NCI-H69 (cell line): ENCODE measurements at places on chromosomes 4 and X.

DNA sequence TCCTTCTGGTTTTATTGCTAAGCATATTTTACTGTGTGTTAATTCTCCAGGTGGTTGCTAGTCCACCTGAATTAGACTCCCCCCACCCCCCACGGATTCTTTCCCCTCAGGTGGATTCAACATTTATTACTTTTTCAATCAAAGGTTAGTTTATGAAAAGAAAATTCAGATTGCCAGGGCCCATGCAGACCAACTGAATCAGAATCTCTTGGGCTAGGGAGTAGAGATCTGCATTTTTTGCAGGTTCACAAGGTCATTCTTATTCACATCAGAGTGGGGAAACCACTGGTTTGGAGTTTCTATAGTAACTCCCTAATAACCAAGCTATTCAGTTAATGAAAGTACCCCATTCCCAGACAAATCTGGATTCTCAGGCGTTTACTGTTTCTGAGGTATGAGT, 9.8 kb downstream of the TMEM255A start:
- DNase-seq, result no peak

GRCh38 chr4:81919223-81919622, 447.5 kb upstream of the RASGEF1B start:
- peak; percentile 71 for DNase-seq

DNA sequence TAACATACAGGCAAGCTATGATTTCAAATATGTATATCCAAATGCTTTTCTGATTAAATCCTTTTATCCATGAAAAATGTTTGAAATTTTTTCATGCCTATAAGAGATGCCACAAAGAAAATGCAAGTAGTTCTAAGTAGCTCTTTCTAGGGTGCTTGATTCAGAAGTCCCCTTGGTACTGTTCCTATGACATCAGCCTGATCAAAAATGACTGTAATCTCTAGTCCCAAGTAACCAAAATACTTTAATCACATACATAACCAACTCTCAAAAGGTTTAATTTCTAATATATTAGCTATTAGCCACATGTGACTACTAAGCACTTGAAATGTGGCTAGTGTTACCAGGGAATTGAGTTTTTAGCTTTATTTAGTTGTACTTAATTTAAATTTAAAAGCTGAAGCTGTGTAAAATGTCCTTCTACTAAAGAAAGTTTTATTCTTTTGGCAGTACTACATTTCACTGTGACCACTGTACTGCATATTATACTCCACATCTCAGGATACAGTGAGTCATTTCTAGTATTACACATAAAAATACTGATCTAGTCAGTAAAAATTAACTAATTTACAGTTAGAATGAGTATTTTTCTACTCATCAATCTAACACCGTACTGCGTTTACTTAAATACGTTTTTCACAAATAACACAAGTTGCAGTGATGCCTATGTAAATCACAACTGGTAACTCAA, 33.9 kb downstream of the FBXW7 start:
- DNase-seq, result no peak

DNA sequence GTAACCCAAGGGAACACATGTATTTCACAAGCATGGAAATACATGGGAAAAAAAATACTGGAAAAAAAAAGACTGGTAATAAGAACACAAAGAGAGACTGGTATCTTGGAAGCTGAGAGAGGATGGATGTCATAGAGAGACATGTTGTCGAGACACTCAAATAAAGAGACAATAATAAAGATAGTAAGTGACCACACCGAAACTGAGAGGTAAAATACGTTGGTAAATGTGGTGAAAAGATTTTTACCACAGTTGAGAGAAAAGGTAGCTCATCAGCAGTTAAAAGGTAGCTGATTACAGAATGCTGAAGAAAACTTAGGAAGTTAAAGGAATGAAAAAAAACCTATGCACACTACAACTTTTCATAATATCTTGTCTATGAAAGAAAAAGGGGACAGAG, 81.1 kb downstream of the ARAP2 start:
- DNase-seq, result no peak

GRCh38 chr4:53924333-53925049, 139.9 kb downstream of the CHIC2 start:
- DNase-seq, result no peak

DNA sequence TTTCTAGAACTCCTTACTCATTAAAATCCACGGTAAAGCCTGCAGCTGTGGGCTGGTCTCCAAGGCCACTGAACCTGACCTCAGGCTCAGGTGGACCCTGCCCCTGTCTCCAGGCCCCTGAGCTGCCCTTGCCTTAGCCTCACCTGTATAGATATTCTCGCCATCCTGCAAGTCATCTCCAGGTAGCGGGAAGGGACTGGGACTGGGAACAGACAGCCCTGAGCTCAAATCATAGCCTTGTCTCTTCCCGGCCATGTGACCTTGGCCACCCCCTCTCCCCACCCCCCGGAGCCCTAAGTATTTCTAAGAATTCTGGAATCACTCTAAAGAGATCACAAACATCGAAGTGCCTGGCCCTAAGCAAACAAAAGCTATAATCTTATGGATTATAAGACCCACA, 17.7 kb downstream of the ABLIM2 start:
- no peak for DNase-seq

- peak; percentile 94 for DNase-seq
Measured at GRCh38 chr4:86432559-86433134, 72.8 kb upstream of the MAPK10 start.

DNA sequence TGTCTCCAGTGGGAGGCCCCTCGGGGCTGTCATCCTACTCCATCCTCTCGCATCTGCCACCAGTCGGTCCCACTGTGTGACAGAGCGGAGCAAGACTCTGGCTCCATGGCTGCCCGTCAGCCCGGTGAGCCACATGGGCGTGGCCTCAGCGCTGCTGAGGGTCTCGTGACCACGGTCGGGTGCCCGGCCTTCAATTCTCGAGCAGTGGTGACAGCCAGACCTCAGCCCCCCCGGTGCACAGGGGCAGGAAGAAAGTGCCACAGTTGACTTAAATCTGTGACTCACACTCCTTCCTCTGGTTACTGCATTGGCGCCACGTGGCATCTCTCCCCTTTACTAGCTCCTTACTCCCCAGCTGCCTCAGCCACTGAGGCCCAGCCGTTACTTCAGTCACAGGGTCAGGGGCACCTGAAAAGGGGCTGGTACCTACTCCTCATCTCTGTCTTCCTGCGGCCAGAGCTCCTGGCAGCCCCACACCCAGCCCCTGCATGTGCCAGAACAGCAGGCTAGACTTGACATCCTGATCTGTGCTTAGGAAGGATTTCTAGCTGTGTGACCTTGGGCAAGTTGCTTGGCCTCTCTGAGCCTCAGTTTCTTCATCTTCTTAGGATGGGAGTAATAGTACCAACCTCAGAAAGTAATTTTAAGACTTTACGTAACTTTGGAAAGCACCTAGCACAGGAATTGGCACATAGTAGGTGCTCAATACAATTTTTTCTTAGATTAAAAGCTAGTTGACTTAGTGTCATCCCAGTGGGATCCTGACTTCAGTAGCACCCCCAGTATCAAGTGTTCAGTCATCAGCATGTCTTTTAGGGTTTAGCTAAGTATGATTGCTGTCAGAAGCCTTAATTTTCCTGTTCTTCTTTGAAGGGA, 66.1 kb downstream of the TNIP2 start:
- DNase-seq, result no peak

DNA sequence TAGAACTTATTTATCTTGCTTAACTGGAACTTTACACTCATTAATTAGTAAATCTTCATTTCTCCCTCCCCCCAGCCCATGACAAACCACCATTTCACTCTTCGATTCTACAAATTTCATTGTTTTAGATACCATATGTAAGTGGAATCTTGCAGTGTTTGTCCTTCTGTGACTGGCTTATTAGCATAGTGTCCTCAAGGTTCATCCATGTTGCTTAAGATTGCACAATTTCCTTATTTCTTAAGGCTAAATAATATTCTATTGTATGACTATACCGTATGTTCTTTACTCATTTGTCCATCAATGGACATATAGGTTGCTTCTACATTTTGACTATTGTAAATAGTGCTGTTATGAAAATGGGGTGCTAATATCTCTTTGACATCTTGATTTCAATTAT, 24.5 kb upstream of the RNF212 start:
- no peak for DNase-seq

DNA sequence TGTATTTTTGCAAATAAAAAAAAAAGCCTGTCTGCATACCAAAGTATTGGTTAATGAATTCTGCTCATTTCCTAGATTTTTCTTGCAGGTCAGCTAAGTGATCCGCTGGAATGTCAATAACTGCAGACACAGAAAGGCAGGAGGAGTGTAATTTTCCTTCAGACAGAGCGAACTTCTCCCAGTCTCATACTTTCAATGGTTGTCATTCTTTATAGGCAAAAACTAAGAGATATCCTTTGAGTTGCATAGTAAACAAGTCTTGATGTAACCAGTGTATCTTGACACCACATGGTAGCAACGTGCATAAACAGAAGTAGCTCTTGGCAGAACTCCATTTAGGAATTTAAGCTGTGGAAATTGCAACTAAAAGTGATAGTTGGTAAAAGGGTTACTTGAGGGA, 8.2 kb downstream of the CAPN6 start:
- no peak for DNase-seq

GRCh38 chr4:150579551-150580234, 2.3 kb upstream of the MAB21L2 start:
- DNase-seq, result no peak

GRCh38 chrX:130801901-130802300, 101.1 kb downstream of the ENOX2 start:
- no peak for DNase-seq

DNA sequence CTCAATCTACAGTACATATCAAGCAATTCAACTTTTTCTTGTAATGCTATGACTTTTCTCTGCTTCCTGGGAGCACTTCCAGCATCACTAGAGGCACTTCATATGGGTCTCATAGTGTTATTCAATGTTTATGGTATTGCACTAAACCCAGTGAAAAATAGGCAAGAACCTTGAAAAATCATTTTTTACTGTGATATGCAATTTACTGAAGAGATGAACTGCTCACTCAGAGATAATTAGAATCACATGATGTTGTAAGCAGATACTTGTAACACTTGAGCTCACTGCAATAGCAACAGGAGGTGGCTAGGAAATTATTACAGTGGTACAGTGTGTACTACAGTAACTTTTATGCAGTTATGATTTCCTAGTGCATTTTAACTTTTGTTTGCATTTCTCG, 93.3 kb downstream of the RASGEF1B start:
- DNase-seq, result peak; percentile 5

- DNase-seq, result no peak
Measured at GRCh38 chr4:40721730-40722171, 28.0 kb upstream of the NSUN7 start.

DNA sequence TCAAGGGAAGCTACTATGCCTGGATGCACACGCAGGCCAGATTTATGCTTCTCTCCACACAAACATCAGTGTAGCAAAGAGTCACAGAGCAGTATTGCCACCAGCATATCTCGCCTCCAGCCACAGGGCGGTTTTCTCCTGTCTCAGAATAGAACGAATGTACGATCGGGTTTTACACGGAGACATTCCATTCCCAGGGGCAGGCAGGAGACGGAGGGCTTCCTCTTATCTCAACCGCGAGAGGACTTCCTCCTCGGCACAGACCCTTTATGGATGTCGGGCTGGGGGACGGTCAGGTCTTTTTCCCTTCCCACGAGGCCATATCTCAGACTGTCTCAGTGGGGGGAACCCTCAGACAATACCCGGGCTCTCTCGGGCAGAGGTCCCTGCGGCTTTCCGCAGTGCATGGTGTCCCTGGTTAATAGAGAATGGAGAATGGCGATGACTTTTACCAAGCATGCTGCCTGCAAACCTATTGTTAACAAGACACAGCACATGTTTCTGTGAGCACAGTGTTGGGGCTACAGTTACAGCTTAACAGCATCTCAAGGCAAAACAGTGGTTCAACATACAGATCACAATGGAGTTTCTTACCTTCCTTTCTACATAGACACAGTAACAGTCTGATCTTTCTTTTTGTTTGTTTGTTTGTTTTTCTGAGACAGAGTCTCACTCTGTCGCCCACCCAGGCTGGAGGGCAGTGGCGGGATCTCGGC, 24.1 kb downstream of the CSF2RA start:
- DNase-seq, result no peak

- DNase-seq, result peak; percentile 82
Measured at GRCh38 chr4:101660607-101661006, 129.9 kb upstream of the BANK1 start.

DNA sequence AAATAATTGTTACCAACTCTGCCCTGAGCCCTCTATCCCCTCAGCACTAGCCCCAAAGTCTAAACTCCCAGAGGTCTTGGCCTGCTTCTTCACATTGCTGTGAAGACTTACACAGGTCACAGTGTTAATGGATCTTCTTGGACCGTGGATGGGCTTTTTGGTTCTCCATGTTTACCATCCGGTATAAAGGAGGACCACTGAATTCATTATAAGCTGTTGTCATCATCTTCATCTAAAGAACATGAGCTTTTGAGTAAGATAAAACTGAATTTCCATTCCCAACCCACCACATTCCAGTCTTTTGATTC, 8.5 kb downstream of the NUDT11 start:
- DNase-seq, result no peak

DNA sequence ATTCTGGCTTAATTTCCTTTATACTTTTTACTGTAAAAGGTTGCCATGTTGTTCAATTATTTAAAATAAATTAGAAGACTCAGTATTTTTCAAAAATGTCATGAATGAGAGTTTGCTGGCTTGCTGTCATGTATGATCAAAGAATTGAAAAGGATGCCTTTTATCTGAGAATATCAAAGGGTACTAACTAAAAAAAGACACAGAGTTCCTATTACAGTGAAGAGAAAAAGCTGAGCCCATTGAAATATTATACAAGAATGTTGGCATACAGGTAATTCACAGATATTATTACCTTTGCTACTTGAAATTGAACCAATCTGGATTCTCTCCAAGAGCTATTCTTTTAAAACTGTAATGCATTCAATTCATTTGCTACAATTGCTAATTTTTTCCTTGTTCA, 200.0 kb downstream of the PPP3CA start:
- no peak for DNase-seq

DNA sequence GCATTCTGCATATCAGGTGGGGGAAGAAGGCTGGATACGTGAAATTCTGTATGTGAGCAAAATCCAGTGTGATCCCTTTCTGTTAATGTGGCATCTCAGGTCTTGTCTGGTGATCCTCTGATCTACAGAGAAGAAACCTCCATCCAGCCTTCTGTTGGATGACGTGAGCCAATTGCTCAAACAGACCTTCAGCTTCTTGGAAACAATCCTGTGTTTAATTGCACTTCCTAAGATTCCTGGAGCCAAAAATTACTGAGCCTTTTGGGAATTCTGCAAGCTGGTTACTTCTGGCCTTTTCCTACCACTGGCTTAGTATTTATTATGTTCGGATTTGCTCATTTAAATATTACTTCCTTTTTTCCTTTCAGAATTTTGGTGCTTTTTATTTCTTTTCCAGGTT, 51.2 kb downstream of the TRIML1 start:
- no peak for DNase-seq

DNA sequence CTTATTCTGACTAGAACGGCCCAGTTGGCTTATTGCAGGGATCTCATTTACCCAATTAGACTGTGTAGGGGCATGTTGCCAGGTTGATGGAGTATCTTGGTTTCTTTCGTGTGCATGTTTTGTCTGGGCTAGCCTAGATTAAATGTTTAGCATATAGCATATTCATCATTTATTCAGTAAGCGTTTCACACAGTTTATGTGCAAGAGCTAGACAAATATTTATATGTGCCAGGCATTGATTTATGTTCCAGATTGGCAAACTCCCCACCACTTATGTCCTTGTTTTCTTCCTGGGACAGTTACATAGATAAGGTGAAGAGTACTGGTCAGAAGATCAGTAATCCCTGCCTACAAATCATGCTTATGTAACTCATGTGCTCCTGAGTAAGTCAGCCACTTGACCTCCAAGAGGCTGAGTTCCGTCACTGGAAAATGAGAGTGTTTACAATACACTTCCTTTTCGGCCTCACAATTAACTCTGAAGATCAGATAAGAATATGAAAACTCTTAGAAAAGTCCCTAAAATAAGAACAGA, 57.2 kb downstream of the RUFY3 start:
- no peak for DNase-seq
